ENCODE measurements at places on chromosomes 3 and 15.

GRCh38 chr3:152842413-152842812, 7.5 kb downstream of the P2RY1 start:
- no peak for DNase-seq

- DNase-seq: no peak
Measured at GRCh38 chr3:151395806-151396205, 11.3 kb upstream of the P2RY12 start.

DNA sequence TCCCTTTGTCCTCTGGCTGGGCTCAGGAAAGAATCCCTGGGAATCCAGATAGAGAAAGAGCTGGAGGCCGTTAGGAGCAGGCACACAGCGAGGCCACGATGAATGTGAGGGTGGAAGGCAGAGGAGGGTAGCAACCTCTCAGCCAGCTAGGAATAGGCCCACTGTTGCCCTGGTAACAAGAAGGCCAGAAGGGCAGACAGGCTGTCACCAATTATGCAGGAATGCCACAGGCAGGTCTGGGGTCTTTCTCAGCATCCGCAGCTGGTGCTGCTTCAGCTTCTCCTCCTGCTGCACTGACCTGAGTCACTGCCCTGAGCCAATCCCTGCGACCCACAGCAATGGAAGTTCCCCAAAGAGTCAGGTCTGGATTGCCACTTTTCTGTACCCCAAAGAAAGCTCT, 62.8 kb upstream of the C3orf80 start:
- DNase-seq: no peak

GRCh38 chr3:180961552-180961951, 28.0 kb downstream of the DNAJC19 start:
- no peak for DNase-seq

DNA sequence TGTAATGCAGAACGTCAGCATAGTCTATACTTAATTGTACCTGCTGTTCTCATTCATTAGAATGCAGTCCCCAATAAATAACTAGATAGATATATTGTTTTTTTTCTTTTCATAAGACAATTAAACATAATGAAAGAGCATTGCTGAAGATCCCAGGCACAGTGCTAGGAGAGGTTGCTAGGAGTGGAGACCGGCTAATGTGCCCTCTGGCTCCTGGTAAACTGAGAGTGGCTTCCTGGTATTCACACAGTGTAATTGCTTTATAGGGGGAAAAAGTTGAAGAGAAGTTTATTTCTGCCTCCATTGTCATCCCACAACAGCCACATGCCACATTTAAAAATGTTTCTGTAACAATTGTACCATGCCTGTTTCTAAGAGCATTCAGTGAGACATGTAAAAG, 135.6 kb downstream of the MAP2K5 start:
- no peak for DNase-seq

Data from cerebellar nuclear complex (tissue), 1 donor.